ENCODE measurements at places on chromosomes 16 and 17.

- DNase-seq, result no peak
Measured at GRCh38 chr17:61152898-61153297, 246.7 kb upstream of the TBX2 start.

- no peak for DNase-seq
Measured at GRCh38 chr16:82694239-82694874, 67.6 kb downstream of the CDH13 start.

- peak; percentile 65 for DNase-seq
Measured at GRCh38 chr16:69150146-69150865, 17.9 kb downstream of the UTP4 start.

DNA sequence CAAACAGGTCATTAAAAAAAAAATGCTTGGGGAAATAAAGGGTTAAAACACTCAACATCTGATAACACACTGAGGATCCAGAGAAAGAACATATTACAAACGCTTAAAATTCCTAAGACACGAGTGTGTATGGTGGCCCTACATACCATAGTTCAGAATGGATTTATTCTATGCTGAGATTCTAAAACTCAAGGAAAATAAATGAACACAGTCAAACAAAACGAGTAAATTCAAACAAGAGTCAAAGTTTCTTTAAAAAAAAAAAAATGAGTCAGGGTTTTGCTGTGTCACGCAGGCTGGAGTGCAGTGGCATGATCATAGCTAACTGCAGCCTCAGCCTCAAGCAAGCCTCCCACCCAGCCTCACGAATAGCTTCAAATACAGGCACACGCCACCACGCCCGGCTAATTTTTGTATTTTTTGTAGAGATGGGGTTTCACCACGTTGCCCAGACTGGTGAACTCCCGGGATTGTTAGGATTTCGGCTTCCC, 17.4 kb downstream of the CRK start:
- DNase-seq, result peak; percentile 67

GRCh38 chr17:18993905-18994526, 10.5 kb downstream of the FAM83G start:
- peak; percentile 34 for DNase-seq

- no peak for DNase-seq
Measured at GRCh38 chr17:69452664-69453260, 38.3 kb downstream of the MAP2K6 start.

DNA sequence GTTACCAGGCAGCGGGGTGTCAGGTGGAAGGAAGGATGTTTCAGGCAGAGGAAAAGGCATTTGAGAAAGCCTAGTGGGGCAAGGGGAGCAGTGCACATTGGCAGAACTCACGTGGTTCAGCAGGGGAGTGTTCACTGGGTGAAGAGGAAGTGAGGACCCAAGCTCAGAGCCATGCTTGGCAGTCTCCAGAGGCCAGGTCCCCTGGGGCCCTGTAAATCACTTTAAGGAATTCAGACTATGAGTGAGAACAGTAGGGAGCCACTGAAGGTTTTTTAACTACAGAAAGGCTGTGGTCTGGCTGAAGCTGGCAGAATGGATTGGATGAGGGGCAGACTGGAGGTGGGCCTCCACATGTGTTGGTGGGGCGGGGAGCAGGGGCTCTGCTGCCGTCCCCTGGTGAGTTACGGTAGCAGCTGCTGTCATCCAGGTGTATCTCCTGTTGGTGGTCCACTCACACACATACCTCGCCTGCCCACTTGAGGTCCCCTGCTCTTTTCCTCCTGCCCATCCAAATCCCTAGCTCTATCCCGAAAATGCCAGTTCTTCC, 5.1 kb downstream of the CLEC16A start:
- DNase-seq, result no peak

DNA sequence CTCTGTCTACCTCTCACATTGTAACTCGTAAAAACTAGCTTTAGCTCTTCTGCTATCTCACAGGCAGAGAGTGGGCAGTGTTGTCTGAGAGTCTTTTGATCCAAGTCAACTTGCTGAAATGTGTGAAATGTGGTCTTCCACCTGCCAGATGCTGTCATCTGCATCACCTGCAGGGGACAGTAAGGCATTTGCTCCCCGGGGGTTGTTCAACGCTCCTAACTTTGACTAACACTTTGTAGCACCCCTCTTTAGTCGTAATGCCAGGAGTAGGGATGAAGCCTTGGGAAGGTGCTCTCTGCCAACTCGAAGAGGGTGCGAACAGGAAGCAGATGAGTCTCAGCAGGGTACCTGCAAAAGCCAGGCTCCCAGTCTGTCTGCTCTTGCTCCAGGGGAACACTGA, 36.1 kb downstream of the SNX11 start:
- no peak for DNase-seq

DNA sequence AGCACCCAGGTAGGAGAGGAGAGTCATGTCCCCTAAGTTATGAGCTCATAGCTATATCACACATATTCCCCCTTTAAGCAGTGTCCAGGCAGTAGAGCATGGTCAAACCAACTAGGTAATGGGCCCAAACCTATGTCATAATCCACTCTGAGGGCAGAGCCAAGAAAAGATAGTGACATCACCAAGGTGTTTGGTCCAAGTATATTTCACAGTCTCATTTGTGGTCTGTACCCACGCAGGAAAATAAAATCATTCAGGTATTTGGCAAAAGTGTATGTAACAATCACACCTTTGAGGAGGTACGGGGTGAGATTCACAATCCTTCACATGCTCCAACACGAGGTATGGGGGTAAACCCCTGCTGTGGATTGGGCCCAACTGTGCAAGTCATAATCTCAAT, 2112.8 kb downstream of the TP53TG3F start:
- no peak for DNase-seq

- no peak for DNase-seq
Measured at GRCh38 chr16:56345406-56346050, 79.8 kb downstream of the AMFR start.

DNA sequence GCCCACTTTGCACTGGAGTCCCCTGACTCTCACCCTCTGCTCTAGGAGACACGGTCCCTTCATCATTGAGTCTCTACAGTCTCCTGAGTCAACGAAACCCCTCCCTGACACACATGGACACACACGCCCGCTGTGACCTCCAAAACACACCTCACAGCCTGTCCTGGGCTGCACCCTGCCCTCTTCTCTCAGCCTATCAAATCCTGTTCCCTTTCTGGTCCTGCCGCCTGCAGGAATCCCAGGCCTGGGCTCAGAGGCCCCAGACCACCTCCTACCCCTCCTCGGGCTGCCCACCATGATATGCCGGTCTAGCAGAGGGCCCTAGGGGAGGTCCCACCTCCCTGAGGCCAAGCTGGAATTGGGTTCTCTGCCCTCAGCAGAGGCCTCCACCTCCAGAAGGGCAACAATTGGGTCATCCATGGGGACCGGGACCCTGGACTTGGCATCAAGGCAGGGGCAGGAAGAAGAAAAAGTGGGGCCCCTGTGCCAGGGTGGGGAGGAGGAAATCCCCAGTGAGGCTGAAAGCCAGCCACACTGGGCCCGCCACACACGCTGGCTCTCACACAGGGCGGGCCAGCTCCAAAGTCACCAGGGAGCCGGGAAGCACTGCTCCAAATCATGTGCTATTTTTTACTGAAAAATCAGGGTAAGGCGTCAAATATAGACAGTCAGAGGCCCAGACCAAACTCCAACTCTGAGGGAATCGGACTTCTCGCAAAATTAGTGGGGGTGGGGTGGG, 3.4 kb downstream of the PPP1R9B start:
- no peak for DNase-seq

DNA sequence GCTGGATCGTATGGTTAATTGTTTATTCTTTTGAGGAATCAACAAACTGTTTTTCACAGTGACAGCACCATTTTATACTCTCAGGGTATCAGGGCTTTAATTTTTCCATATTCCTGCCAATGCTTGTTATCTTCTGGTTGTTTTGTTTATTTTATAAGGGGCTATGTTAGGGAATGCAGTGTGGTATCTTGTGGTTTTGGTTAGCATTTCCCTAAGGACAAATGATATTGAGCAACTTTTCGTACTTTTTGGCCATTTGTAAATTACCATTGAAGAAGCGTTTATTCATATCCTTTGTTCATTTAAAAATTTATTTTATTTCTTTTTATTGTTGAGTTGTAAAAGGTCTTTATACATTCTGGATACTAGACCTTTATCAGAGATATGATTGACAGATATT, 322.0 kb upstream of the SALL1 start:
- no peak for DNase-seq

- no peak for DNase-seq
Measured at GRCh38 chr16:59635674-59636073, 901.6 kb upstream of the GOT2 start.

DNA sequence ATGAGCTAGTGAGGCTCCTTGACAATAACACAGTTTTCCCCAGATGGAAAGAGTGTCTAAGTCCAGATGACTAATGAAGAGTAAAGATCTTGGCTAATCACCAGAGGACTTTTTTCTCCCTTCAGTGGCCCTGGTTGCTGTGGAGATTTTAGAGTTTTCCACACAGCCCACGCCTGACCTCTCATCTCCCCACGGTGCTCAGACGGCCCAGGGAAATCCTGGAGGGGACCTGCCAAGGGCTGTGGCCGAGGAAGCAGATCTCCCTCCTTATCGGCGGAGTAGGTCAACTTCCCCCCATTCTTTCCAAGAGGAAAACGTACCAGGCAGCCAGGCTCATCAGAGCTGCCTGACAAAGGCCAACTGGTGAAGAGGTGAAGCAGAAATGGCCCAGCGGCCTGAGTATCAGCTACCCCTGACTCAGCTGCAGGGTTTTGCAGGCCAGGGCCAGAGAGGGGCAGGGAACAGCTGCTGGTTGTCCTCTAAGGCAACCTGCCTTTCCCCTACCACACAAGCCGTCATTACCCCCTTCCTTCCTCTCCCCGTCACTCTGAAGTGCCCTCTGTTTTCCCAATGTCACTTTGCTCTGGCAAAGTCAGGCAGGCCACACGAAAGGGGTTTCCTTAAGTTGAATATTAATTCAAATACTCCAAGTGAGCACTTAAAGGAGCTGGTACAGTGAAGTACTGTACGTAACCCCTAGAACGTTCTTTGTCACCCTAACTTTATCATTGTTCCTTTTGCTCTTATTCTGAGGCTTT, 140.2 kb upstream of the ADAMTS18 start:
- no peak for DNase-seq

DNA sequence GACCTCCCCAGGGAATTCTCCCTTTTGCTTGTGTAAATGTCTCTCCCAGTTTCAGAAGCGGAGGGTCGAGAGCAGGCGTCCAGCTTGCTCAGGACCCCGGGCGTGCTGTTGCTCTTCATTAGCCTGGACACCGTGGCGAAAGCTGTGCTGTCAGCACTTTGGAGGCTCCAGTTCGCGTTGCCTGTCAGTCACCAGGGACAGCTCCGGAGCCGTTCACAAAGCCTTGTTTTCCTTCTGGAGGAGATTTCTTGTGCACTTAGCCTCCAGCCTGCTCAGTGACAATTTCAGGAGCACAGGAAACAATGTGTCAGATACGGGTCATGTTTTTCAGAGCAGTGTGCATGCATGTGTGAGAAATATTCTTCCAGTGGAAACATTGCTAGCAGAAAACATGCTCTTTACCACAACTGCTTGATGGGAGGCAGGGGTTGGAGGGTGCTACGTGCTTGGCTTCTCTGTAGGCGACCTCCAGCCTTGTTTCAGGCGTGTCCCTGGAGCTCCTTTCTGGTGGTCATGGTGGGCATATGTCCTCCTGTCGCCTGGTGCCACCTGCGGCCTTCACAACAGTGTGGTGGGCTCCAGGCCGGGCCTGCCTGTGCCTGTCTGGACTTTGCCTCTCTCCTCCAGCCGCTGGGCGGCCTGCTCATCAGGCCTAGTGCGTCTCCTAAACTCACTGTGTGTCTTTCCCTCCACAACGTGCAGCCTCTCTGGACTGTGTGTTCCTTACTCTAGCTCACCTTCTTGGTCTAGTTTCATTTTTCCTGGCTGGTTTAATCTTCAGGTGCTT, 29.0 kb downstream of the ZNF750 start:
- no peak for DNase-seq

DNA sequence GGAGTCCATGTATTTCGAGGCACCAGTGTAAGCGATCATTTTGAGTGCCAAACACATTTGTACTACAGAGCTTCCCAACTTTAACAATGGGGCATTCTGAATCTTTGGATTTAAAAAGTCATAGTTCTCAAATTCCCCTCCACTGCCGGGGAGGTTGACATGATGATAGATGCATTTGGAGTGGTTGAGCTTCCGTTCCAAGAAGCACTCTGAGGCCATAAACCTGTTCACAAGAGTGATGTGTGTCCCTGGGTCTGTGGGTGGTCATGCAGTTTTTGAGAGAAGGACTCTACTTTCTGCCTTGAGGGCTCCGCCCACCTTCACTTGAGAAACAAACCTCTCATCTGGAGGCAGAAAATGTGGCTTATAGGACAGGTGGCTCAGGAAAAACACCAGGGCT, 43.7 kb downstream of the IRX5 start:
- DNase-seq, result no peak

DNA sequence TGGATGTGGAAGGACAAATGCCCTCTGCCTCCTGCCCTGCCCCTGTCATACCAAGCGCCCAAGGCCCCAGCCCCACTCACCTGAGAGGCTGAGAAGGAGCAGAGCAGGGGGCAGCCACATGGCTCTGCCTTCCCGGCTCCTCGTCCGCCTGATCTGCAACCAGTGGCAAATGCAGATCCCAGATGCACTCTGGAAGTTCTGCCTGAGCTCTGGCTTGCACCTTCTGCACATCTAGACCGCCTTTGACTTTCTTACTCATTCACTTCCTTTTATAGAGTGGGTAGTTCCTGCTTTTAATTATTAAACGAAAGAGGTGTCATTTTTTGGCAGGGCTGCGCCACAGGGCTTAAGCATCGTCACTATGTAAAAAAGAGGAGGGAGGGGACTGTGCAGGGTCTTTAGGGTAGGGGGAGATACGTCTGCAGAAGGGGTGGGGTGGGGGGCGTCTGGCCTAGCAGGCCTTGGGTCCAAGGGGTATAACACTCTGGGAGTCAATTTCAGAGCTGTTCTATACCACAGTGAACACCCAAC, at the start of gene CD300LB:
TSS of gene CD300LB (minus strand) at position 245 of the 531 bp plus-strand sequence. CDS start at position 120, 125 bp downstream.
- DNase-seq, result no peak

DNA sequence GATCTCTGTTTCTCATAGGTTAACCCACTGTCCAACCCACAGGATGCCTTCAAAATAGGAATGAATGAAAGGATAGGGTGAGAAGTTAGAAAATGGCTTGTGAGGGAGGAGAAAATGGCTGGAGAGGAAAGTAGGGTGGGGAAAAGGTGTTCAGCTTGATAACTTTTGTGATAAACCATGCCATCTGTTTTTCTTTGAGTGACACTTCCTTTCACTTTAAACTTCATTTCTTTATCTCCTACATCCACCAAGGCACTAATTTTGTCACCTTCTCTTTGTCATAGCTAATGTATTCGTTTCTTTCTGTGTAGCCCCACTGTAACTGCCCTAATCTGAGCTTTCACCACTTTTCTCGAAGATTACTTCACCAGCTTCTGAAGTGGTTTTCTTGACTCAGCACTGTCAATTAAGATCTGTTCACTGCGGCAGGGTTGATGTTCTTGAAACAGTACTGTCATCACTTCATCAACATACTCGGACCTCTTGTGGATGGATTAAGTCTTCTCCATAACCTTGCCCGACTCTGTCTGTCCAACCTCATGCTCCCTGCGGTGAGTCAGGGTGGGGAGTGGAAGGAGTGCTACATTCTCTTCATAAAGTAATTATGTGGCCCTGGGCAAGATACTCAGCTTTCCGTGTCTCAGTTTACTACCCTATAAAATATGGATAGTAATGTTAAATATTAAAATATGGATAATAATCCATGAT, 5.5 kb upstream of the KRT10 start:
- no peak for DNase-seq

GRCh38 chr16:83300326-83300725, 507.5 kb upstream of the HSBP1 start:
- DNase-seq, result no peak

All from AG04450 (cell line).